ENCODE measurements at places on chromosomes 1 and 21.

GRCh38 chr1:201958348-201958747 is 3.0 kb downstream of the TIMM17A start:
- no peak for DNase-seq

DNA sequence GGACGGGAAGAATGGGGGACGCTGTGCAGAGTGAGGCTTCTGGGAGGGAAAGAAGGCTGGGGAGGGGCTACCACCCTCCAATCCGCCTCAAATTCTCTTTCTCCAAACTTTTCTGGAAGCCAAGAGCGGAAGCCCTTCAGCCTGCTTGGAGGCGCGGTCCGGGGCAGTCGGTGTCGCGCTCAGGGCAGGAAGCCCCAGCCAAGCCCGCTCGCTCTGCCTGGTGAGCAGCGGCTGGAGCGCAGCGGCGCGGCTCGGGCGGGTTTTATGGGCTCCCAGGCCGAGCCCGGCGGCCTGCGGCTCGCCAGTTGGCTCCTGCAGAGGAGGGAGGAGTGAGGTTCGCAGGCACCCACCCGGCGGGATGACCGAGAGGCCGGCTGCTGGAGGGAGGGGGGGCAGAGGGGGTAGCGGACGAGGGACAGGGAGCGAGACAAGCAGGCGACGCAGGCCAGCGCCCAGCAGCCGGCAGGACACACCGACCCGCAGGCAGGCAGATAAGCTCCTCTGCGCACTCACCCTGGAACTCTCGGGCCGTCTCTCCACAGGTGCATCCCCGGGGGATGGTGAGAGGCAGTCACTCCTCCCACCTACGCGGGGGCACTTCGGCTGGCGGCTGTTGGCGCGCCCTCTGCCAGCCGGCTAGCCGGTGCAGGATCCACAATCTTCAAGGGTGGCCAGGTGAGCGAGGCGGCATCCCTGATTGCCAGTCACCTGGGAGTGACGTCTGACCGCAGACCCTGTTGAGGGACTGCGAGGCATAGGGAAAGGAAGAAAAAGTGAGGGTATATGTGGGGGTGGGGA is at the start of gene AVPR1B:
TSS of gene AVPR1B (minus strand) at position 238 of the 798 bp plus-strand sequence. CDS start 498 bp downstream, outside the sequence.
- no peak for DNase-seq

DNA sequence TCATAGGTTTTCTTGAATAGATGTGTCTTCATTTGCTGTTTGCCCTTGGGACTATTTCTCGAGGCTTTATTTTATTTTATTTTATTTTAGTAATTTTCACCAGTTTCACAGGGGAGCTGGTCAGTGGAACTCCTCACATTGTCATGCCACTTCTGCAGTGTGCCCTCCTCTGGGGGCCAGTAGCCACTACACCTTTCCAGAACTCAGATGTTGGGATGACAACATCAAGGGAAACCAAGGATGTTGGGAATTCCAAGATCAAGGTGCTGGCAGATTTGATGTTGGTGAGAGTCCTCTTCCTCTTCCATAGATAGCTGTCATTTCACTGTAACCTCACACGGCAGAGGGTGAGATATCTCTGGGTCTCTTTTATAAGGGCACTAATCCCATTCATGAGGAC is 35.5 kb downstream of the SLC26A9 start:
- no peak for DNase-seq

DNA sequence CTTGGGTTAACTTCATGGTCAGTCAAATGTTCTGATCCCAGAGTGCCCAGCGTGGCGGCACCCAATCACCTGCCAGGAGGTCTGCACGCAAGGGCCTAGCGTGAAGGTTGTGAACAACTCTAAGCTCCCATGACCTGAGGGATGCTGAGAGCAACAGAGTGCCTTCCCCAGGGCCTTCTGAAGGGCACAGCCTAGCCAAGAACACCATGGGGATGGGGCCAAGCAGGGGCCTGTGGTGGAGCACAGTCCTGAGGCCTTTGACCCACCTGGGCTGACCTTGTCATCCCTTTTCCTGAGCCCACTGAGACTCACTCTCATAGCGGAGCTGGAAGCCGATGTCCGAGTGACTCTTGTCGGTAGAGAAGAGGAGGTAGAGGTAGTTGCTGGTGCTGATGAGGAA is 138.8 kb upstream of the HMGB4 start:
- no peak for DNase-seq

DNA sequence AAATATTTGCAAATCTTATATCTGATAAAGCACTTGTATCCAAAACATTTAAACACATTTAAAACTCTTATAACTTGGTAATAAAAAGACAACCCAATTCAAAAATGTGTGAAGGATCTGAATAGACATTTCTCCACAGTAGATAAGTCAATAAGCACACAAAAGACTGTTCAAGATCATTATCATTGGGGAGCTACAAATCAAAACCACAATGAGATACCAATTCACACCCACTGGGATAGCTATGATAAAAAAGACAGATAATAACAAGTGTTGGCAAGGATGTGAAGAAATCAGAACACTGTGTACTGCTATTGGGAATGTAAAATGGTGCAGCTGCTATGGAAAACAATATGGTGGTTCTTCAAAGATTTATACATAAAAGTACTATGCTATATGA is 5.1 kb upstream of the LIN9 start:
- DNase-seq = no peak

GRCh38 chr1:61004262-61005003 is 77.9 kb upstream of the NFIA start:
- no peak for DNase-seq

- no peak for DNase-seq
Measured at GRCh38 chr1:186569856-186570255, 108.9 kb upstream of the PDC start.

- DNase-seq = no peak
Measured at GRCh38 chr1:10353282-10353681, 45.6 kb upstream of the PGD start.
